ENCODE measurements at places on chromosomes 11 and 22.

GRCh38 chr11:48172818-48173609 lies 43.6 kb upstream of the OR4B1 start:
- peak; percentile 75 for DNase-seq

DNA sequence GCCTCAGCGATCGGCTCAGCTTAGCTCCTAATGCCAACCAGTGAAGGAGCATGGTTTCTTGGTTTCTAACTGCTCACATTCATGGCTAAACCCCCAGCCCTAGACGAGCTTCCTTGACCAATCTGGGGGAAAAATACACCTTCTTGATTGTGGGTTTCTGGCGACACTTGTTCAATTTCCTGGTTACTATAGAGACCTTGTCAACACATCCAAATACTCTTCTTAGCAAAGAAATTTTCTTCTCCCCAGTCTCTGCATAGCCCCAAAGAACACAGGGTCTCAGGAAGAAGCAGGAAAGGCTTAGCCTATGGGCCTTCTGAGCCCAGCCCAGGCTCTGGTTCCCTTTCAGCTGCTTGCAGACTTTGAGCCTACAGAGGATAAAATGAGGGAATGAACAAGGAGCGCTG lies 88.5 kb upstream of the SYT13 start:
- no peak for DNase-seq

DNA sequence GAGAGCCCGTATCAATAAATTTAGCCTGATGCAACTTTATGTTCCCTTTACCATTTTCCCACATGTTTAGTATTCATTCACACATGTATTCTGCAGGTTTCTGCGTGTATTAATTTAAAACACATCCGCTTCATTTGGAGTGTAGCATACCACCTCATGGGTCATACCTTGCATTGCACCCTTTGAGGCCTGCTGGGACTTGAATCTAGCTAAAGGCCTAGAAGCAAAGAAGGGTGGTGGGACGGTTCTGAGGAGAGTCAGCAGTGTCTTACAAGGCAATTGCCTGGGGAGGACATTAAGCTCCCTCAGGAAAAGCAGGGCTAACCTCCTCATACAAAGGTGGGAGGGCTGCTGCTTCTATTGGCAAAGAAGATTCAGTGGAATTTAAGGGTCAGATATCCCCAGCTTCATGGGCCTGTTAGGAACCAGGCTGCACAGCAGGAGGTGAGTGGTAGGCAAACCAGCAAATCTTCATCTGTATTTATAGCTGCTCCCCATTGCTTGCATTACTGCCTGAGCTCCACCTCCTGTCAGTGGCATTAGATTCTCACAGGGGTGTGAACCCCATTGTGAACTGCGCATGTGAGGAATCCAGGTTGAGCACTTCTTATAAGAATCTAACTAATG lies 15.9 kb upstream of the SNX19 start:
- DNase-seq, result no peak

DNA sequence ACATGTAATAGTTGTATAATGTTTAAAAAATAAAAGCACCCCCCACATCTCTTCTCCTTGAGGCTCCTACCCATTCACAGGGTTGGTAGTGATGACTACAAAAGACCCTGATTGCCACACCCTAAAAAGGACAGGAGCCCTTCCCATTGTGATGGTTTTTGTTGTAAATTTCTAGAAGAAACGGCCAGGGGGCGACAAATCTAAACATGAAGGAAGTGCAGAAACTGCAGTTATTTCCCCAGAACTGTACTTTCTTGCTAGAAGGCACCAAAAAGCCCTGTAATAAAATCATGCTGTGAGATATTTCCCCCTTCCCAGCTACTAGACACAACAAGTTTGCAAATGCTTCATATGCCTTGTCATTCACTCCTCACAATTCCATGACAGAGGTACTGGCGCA lies 10.8 kb downstream of the PRR5L start:
- no peak for DNase-seq

- DNase-seq, result no peak
Observed at GRCh38 chr22:45834241-45834640, 142.7 kb downstream of the WNT7B start.

GRCh38 chr22:31893460-31893859 lies 50.9 kb upstream of the YWHAH start:
- peak; percentile 58 for DNase-seq
